Psoas muscle (tissue), 8 donors: ENCODE measurements at places on chromosomes 4 and X. TPM values are rescaled to one million over a fixed set of nuclear protein-coding genes. Genes with fewer than 3 reads are reported as not detected.

DNA sequence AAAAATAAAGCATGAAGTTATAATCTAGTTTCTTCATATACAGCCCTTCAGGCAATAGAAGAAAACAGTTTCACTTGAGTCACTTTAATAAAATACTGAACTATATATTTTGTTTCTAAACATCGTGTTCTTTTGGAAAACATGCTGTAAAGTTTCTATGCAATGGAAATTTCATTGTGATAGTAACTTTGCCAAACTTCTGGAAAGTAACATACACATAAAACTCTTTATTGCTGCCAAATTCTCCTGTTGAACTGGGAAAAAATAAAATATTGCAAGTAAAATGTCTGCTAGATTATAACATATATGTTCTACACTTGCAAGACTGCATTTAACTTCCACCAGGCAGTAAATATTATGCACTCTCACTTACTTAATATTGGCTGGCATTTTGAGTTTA lies 635.4 kb downstream of the SPRY1 start:
- DNase-seq = no peak

- DNase-seq = no peak
Observed at GRCh38 chr4:15684498-15684897, 2.9 kb downstream of the FAM200B start.

DNA sequence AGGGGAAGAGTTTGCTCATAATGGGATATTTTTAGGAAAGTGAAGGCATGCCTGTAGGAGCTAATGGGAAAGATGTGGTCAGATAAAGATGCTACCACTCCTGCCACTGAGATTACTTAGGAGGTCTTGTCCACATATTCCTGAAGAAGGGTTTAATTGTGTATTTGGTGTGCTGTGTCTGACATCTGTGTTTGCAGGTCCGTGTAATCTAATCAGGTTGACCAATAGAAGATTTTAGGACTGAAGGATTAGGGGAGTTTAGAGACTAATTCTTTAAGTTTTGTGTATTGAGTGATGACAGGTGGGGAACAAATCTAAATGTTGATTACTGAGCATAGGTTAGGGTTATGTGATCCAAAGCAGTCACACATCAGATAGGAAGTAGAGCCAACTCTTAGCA lies 57.2 kb downstream of the JADE1 start:
- DNase-seq = no peak

Gene CENPVL1
- not detected for polyA plus RNA-seq

- no peak for DNase-seq
Observed at GRCh38 chr4:8835521-8836365, 35.9 kb downstream of the HMX1 start.

DNA sequence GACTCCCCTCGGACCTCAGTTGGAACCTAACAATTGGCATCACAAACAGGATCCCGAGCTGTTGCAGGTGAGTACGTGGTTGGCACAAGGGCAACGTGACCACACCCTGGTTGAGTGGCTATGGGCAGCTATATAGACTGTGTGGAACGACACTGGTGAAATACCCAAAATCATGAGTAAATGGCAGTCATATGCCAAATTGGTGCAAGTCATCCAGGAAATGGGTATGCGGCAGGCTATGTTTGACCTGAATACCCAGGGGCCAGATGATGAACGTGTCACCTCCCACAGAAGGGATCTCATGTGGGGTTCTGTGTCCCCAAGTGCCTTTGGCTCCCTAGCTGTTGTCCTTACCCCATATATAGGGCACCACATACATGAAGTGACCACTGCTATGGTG lies 53.2 kb upstream of the CCDC149 start:
- no peak for DNase-seq

Gene CXCL3
- polyA plus RNA-seq = 0.46 TPM

- DNase-seq = no peak
Observed at GRCh38 chrX:48737940-48738339, 23.6 kb upstream of the GLOD5 start.

DNA sequence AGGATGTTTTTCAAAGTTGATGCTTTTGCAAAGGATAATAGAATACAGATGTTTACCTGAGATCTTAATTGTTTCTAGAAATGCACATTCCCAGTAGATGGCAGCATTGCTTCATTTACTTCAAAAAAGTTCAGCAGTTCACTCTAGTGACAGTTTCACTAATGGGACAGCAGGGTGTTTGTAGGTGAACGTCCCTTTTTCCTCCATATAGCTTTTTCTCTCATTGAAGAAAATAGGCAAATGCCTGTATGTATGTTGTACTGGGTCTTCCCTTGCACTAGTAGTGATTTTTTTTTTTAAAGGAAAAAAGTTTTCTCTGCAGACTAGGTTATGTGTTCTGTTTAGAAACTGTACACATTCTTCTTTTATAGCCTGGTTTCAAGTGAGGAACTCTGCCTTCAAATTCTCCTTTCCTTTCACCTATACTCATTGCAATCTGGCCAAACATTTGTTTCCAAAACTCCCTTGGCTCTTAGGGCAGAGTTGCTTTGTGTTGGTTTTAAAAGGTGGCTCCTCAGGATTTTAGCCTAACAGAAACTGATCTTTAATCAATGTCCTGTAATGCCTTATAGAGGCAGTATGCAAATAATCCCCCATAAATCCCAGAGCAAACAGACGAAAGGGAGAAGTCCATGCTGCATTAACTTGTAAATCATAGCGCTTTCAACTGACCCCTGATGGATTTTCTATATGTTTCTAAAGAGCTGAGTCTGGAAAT lies 86.3 kb downstream of the EGF start:
- DNase-seq = no peak

GRCh38 chr4:1727117-1728031 lies 6.1 kb downstream of the TACC3 start:
- DNase-seq = peak; percentile 57

DNA sequence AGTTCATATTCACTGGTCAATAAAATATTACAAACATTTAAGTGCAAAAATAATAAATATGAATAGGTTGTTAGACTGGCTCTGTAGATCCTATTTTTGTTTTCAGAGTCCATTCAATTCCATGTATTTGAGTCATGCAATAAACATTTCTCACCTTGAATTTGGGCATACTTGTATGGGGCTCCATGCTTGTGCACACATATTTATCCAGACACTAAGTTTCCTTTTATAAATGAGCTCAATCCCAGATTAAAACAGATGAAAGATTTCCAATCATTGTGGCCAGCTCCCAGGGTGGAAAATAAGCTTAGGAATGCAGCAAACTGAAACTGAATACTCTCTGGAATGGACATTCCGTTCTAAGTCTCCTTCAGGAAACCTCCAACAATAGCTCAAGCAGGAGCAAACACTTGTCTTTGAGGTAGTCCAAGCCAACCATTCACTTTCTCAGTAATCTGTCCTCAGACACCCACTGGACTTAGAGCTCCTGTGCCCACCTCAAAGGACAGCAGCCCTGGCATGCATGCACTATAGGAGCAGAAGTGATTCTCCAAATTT lies 16.4 kb downstream of the DMD start:
- DNase-seq = no peak
